Kidney tubule cell (primary cell): ENCODE measurements at places on chromosomes 6 and 20.

GRCh38 chr6:148890652-148891404, 144.0 kb downstream of the UST start:
- no peak for DNase-seq

- no peak for DNase-seq
Observed at GRCh38 chr20:57225197-57225733, 41.2 kb downstream of the BMP7 start.

DNA sequence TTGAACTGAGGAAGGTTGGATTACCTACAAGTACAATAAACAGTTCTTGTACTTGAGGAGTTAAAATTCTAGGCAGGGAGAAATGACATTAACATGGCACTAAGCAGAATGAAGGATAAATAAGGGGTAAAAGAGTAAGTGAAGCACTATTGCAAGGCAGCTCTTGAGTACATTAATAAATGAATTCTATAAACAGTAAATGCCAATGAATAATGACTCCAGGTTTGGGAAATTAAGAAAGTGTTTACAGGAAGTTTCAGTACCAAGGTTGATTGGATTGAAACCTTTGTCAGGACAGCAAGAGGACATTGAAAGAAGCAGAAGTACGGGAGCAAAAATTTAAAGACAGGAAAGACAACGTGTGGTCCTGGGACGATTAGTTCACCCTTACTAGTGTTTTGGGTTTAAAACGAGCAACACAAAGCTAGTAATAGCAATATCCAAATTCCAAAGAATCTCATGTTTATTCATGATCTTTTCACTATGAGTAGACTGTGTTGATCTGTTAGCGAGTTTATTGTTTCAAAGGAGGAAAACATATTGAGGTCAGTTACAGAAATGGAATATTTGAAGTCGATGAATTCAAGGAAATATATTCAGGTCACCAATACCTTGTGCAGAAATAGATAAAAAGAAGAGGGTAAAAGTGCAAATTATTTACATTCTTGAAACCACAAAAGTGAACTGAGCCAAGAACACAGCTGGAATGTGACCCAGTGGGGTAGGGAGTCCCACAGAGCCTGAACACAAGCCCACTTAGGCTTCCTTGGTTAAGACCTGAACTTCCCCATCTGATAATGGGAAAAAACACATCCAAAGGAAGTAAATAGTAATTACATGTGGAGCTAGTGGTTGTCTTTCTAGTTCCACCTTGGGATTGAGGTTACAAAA, 80.8 kb downstream of the MKKS start:
- DNase-seq = peak; percentile 1

DNA sequence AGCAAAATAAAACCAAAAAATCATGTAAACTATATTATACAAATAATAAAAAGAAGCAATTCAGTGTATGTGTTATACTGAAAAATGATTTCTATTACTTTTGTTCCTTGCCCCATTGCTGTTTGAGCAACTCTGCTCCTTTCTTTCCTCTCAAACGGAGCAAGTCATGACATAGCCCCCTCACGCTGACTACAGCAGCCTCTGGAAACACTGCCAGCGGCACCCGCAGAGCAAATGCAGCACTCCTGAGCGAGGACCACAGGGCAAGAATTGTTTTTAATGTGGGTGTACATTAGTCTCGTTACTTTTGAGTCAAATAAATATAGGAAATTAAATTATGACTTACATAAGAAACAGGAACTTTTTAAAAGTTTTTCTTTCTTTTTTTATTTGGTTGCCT, 350.1 kb upstream of the HSF2 start:
- DNase-seq = no peak

GRCh38 chr6:115865914-115866313, 194.8 kb downstream of the FRK start:
- DNase-seq = no peak

DNA sequence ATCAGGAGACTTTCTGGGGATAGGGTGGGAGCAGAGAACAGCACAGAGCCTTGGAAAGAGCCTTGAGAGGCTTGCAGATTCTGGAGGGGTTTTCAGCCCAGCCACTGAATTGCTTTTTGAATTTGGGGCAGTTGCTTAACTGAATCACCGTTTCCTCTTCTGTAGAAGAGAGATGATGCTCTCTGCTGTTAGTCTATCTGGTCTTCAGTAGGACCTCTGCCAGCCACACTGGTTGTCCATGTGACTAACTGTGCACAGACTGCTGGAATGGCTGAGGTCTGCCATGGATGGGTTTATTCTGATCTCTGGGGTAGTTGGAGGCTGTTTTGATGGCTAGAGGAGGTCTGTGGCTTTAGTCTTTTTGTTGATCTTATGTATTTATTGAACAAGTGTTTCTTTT, 21.4 kb upstream of the PRDM1 start:
- DNase-seq = no peak

DNA sequence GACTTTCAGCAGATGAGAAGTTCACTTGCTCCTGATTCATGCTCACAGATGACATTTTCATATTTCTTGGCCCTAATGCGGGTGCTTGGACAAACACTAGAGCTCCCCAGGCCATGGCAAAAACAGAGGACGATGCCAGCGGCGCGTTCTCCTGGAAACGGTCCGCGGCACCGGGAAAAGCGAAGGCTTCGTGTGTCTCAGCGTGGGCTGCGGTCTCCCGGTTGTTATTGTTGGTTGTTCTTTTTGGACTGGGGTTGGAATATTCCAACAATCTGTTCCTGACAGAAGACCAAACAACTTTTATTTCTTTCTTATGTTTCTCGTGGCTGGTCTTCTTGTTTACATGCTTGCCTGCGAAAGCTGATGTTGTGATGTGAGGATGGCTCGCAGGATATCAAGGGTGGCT, 46.8 kb upstream of the NEDD9 start:
- DNase-seq = no peak

- no peak for DNase-seq
Observed at GRCh38 chr20:46592580-46593362, 42.3 kb upstream of the OCSTAMP start.

- no peak for DNase-seq
Observed at GRCh38 chr6:167650730-167651317, 175.9 kb upstream of the AFDN start.

GRCh38 chr20:34016736-34017135, 23.0 kb downstream of the RALY start:
- no peak for DNase-seq

- peak; percentile 42 for DNase-seq
Observed at GRCh38 chr20:58515233-58516212, at the start of gene APCDD1L. Gene APCDD1L (minus strand): TSS chr20:58515399. CDS start chr20:58514707, 692 bp downstream.

DNA sequence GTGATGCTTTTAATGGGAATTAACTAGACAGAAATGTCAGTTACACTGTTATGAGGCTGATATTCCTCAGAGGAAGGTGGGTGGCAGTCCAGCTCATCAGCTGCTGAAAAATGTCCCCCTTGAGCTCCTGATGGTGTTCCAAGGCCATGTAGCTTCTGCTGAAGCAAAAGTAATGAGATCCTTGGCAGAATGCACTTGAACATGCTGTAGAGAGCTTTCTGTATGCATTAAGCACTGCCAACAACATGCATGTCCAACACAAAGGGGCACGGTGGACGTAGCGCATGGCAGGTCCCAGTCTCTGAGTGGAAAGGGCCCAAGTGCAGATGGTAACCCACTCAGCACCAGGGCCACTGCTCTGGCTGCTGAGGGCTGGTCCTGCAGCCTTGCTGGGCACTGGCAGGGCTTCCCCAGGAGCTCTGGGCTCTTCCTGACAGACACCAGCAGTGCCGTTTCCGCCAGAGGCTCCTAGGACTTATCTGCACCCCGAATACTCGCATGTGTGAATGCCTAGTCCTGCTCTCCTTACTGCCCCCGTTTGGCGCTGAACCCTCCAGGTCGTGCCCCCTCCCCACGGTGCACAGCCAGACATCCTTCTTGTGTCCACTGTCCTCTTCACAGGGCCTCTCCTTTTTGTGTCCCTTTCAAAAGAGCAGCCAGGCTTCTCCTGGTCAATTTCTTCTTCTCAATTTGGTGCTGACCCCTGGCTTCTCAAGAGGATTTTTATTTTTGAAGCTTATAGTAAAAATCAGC, 18.6 kb upstream of the SYNDIG1 start:
- DNase-seq = no peak

GRCh38 chr6:52284131-52284459, 447 bp downstream of the MCM3 start:
- DNase-seq = no peak

- DNase-seq = peak; percentile 53
Observed at GRCh38 chr6:167906899-167907298, 80.2 kb downstream of the AFDN start.
